ENCODE measurements at places on chromosomes 4 and X.

DNA sequence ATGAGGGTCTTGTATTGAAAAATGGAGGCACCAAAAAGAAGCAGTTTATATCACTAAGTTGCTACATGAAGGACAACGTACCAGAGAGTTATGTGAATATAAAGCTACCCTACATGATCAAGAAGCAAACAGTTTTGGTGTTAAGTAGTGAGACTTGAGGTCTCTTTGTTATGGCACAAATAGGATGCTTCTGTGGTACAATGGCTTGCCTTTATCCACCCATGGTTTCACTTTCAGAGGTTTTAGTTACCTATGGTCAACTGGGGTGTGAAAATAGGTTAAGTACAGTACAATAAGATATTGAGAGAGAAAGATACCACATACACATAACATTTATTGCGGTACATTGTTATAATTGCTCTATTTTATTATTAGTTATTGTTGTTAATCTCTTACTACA is 229.2 kb upstream of the SLIT2 start:
- DNase-seq: no peak

- DNase-seq: no peak
These were observed 650.3 kb upstream of the ATOH1 start for GRCh38 chr4:93178279-93178678.

GRCh38 chr4:8340781-8341241 is 71.3 kb downstream of the HTRA3 start:
- DNase-seq: no peak

GRCh38 chr4:38461342-38461741 is 202.7 kb upstream of the KLF3 start:
- no peak for DNase-seq

DNA sequence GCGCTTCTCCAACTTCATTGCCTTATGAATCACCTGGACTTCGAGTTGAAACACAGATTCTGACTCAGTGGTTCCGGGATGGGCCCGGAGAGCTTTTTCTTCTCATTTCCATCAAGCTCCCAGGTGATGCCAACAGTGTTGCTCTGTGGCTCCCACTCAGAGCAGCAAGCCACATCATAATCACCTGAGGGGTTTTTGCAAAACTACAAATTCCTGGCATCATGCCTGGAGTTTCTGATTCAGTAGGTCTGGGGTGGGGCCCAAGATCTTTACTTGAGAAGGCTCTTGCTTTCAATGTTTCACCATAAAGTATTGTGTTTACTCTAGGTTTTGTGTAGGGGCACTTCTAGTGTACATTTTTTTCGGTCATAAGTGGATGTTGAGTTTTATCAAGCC is 7.0 kb downstream of the MTM1 start:
- no peak for DNase-seq
